Hematopoietic multipotent progenitor cell (in vitro differentiated cells): ENCODE measurements at places on chromosomes 2 and 18. TPM values are rescaled to one million over a fixed set of nuclear protein-coding genes. Genes with fewer than 3 reads are reported as not detected.

GRCh38 chr2:8640498-8640897 is 41.4 kb upstream of the ID2 start:
- no peak for DNase-seq

DNA sequence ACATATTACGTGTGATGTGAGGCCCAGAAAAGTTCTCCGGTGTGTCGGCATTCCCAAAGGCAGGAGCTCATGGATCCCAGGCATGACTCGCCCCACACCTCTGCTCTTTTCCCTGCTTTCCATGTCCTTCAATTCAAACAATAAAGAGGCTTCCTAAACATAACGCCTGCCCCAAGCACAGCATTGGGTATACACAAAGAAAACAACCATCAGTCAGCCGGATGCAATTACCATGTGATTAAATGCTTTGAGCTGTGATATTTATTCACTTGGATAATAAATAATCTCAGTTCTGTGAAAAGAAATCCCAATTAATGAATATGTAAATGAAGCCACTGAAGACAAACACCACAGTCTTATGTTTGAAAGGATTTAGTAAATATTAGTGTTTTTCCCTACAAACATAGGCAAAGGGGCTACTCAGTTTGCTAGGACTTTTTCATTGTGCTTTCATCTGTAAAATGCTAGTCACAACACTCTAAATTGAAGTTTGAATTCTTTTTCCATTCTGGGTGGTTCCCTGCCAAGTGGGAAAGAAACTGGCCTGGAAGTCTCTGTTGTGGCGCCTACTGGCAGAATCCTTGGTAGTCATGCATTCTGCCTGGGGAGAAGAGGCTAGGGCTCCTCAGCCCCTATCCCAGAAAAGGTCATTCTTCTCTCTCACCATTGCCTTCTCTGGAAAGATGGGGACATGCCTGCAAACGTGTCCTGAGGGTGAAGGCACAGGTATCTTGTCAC is 144.7 kb downstream of the COL6A3 start:
- no peak for DNase-seq

DNA sequence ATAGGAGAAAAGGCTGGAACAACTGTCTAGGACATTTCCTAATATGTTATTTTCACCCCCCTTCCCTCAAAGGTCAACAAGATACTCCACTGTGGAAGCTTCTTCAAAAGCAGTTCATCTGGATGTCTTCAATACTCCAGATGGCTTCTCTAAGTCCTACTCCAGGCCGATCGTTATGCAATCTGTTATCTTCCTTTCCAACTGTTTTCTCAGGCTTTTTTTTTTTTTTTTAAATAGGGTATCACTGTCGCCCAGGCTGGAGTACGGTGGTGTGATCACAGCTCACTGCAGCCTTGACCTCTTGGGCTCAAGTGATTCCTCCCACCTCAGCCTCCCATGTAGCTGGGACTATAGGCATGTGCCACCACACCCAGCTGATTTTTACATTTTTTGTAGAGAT is 26.3 kb downstream of the ATP8B1 start:
- DNase-seq = no peak

The HAAO gene
- total RNA-seq = 21.5 TPM

- DNase-seq = peak; percentile 80
Measured at GRCh38 chr18:49476664-49477411, 10.2 kb downstream of the C18orf32 start.

DNA sequence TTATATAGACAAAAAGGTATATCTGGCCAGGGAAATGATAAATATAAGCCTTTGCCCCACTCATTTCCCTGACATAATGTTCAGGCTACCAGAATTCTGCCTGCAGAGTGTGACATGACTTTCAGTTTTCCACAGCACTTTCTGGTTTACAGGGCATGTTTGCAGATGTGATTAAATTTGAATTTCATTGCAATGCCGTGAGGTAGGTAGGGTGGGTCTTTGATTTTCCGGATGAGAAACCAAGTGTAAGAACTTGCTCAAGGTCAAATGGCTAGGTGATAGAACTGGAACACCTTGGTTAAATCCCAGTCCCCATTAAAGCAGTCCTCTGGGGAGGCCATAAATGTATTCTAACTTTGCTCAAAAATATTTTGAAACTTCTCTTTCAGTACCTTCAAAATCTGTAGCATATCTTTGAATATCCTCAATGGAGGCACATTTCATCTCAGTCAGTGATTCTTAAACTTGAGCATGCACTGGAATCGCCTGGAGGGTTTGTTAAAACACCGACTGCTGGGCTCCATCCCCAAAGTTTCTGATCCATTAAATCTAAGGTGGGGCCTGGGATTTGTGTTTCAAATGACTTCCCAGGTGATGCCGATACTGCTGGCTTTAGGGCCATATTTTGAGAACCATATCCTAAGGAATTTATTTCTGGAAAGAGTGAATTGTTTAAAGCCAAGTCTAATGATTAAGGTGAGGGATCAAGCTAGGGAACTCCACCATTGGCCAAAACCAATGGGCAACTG is 35.0 kb downstream of the MRPL33 start:
- no peak for DNase-seq

The HOXD4 gene
- total RNA-seq = not detected

GRCh38 chr2:210445116-210445707 is 31.3 kb downstream of the LANCL1 start:
- peak; percentile 5 for DNase-seq

DNA sequence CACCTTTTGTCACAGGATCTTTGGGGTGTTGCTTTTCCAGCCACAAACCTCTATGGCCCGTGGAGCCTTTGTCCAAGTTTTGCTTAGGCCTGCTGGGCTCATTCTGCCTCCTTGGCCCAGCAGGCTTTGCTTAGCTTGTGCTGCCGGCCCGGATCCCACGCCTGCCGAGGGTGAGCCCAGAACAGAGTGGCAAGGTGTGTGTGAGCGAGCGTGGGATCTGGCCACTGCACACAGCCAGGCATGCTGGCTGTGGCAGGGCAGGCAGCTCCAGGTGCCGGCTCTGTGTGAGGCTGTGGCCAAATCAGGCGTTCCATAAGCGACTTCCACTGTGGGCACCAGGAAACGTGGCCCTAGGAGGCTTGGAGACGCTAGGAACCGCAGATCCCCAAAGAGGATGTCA is 97.5 kb downstream of the ATP9B start:
- DNase-seq = no peak

DNA sequence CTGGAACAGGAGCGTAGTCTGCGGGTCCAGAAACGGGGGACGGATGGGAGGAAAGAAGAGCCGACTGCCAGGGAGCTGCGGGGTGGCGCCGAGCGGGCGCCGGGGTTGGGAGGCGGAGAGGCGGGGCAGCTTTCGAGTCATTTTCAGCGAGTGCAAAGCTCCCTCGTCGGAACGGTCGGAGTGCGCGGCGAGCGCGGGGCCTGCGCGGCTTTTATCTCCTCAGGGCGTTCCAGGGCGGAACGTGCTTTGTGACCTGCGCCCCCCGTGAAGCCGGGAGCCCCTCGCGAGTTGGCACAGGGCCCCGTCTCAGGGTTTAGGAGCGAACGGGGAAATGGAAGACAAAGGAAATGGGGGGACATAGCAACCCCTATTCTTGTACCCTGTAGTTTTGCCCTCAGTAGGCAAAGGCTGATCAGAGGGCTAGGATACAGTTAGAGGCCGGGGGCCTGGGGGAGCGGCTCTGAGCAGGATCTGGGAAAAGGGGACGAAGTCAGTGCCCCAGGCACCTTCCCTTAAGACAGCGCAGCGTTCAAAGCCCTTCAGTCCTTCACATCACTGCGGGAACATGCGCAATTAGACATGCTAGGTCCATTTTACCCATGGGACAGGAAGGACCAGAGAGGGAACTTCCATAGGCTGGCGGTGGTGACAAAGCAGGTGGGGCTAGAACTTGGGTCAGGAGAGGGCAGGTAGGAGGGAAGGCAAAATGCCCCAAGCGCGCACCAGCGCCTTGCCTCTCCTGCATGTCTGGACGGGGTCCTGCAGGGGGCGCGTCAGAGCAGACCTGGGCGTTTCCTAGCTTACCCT is 60.1 kb upstream of the IL1RL1 start:
- peak; percentile 35 for DNase-seq

GRCh38 chr2:128727404-128727803 is 408.7 kb upstream of the HS6ST1 start:
- DNase-seq = no peak

The DYSF gene
- 0.81 TPM for total RNA-seq

DNA sequence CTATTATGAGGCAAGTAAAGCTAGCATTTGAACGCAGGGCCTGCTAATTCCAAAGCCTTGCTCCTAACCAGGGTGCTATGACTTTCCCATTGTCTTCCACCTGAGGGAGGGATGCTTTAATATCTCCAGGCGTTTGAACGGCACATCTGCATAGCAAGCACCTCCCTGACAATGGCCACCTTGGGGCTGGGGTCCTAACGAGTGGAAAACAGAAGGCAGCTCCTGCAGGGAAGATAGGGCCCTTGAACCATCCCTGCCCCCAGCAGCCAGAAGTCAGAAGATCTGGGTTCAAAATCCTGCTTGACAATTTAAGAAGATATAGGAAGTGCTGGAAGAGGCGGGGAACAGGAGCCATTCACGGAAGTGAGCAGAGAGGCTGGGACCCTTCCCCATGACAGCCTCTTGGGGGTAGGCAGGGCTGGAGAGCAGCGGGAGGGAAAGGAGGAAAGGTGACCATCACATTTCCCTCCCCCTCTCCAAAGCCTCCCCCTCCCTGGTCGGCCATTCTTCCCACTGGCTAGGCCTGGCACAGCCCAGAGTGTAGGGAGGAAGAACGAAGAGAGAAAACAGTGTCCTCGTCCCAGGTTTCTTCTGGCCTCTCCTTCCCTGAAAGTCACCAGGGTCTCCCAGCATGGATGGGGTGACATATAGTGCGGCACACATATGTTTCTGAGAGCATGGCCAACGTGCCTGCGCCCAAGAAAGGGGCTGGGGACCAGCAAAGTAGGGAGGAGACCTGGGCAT is 73.5 kb downstream of the EMX1 start:
- no peak for DNase-seq

GRCh38 chr2:205763708-205764211 is 81.5 kb downstream of the NRP2 start:
- DNase-seq = peak; percentile 95

GRCh38 chr18:63208676-63209075 is 110.9 kb downstream of the BCL2 start:
- no peak for DNase-seq

- peak; percentile 77 for DNase-seq
Measured at GRCh38 chr2:240997856-240998705, at the start of gene SNED1. Gene SNED1 (plus strand): TSS chr2:240998618. CDS start chr2:240998838, 220 bp downstream.

The GAL3ST2 gene
- total RNA-seq = 3.8 TPM

DNA sequence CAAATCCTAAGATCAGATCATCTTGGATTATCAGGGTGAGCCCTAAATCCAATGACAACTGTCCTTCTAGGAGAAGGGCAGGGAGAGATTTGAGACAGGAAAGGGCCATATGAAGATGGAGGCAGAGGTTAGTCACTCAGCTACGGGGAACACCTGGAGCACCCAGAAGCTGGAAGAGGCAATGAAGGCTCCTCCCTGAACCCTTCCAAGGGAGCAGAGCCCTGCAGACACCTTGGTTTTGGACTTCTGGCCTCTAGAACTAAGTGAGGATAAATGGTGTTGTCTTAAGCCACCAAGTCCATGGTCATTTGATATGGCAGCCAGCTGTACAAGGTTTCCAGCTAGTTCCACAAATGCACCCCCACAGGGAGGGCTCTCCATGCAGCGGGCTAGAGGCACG is 6.9 kb upstream of the PTPN2 start:
- no peak for DNase-seq

DNA sequence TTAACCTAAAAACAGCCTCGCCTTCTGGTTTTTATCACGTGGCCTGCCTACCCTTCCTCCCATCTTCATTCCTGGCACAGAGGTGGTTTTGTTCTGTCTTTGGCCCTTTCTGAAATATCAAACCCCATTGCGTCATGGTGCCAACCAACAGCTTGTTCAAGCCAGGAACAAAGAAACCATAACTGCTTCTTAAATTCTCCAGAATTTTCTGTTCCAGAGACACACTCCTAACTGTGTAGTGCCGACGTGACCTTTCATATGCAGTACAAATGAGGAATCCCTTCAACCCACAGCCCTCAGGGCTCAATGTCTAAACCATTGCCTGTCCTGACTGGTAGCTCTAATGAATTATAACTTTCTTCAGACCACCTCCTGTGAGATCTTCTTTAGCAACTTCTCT is 82.2 kb upstream of the TNP1 start:
- DNase-seq = no peak
